ENCODE measurements at places on chromosomes 11 and 22.

GRCh38 chr11:8503910-8504364, 90.1 kb downstream of the STK33 start:
- no peak for DNase-seq

DNA sequence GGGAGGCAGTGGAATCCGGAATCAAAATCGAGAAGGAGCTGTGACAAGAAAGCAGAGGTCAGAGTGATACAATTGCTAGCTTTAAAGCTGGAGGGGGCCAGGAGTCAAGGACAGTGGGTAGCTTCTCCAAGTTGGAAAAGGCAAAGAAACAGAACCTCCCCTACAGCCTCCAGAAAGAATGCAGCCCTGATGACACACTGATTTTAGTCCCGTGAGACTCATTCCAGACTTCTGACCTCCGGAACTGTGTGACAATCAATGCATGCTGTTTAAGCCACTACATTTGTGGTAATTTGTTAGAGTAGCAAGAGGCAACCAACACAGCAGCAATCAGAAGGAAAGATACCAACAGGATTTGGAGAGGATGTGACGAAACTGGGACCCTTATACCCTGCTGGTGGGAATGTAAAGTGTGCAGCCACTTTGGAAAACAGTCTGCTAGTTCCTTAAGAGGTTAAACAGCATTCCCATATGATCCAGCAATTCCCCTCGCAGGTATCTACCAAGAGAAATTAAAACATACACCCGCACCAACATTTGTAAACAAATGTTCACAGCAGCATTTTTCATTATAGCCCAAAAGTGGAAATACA, 66.7 kb downstream of the DSCAML1 start:
- no peak for DNase-seq

DNA sequence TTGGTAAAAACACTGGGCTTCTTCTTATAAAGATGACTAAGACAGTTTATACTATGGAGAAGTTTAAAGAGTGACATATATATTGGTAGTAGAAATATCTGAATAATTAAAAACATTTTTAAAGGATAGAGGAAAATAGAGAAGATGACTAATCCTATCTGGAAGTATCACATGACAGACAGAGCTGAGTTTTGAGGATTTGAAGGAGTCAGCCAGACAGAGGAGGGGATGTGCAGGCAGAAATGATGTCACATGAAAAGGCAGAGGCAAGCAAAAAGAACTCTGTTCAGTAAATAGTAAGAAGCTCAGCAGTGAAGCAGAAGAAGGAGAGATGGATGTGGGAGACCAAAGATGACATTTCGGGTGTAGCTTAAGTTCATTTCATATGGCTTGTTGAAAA, 1.6 kb downstream of the OR10A2 start:
- no peak for DNase-seq

GRCh38 chr22:42680648-42681047, 31.5 kb upstream of the CYB5R3 start:
- no peak for DNase-seq

GRCh38 chr22:18088825-18089568, 11.2 kb downstream of the PEX26 start:
- DNase-seq, result no peak

- DNase-seq, result no peak
Observed at GRCh38 chr22:32482708-32483107, 8.1 kb downstream of the FBXO7 start.

DNA sequence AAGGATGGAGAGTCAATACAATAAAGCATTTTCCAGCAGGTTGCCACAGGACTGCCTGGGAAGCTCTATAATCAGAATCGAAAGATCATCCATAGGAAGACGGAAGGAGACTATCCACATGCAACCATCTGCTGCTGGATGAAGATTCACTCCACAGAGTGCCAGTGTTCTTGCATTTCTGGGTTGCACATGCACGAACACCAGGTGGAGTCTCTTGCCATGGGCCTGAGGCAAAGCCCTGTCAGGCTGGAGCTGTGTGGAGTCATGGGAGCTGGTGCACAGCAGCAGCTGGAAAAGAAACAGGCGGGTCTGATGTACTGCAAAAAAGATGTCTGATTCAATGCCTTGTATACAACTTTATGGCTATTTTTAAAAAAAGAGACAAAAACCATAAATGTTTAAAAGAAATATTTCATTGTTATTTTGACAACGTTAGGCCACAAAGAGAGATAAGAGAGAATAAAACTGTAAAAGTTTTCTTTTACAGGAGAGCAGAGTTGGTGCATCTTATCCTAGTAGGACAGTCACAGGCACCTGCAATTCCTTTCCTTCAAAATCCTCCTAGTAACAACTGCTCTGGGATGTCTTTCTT, 12.9 kb upstream of the FAT3 start:
- DNase-seq, result no peak

DNA sequence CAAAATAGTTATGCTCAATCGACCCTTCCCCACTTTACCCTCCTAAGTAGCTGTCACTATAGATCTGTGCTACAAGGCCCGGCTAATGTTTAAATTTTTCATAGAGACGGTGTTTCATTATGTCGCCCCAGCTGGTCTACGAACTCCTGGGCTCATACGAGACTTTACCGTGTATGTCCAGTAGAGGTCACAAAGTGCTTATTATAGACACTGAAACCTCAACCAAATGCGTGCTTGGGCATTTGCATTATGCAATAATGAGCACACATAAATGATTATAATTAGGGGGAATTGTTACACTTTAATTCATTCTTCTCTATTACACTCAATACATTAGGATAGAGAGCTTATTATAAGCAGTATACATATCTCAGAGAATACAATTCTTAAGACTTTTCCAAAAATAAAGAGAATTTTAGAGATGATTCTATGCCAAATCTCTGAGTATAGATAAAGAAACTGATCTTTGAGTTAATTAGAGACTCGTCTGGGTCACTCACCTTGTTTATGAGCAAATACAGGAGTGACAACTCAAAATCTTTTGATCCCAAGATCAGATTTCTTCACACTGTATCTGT, 12.5 kb upstream of the MRPL16 start:
- DNase-seq, result no peak

GRCh38 chr11:83510530-83511460, 224.6 kb upstream of the CCDC90B start:
- no peak for DNase-seq

DNA sequence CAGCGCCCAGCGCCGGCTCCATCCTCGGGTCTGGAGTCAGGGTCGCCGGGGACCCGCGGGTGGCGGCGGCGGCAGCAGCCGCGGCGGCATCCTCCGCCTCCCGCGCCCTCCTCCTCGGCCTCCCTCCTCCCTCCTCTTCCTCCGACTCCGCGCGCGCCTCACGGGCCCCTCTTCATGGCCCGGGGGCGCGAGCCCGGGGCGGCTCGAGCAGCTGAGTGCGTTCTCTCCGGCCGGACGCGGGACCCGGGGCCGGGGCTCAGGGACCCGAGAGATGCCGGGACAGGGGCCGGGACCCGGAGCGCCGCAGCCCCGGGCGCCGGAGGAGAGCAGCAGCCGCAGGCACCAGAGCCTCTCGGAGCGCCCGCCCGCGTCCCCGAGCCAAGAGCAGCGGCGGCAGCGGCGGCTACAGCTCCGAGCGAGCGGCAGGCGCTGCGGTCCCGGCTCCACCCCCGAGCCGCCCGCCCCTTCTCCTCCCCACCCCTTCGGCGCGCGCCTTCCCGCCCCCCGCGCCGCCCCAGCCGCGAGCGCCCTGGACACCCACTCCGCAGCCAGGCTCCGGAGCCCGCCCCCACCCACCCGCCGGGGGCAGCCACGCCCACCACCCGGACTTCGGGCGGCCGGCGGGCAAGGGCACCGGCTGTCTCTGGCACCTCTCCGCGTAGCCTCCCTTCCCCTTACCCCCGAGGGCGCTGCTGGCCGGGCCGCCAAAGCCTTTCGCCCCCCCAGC, at the start of gene CHST1:
TSS of gene CHST1 (minus strand) at position 417 of the 727 bp plus-strand sequence. CDS start 14,699 bp downstream, outside the sequence.
- no peak for DNase-seq

- no peak for DNase-seq
Observed at GRCh38 chr11:15816260-15816871, 540.0 kb downstream of the SOX6 start.

GRCh38 chr11:124961972-124962609, 8.1 kb downstream of the CCDC15 start:
- no peak for DNase-seq

- no peak for DNase-seq
Observed at GRCh38 chr11:126607776-126608541, 252.5 kb downstream of the ST3GAL4 start.

DNA sequence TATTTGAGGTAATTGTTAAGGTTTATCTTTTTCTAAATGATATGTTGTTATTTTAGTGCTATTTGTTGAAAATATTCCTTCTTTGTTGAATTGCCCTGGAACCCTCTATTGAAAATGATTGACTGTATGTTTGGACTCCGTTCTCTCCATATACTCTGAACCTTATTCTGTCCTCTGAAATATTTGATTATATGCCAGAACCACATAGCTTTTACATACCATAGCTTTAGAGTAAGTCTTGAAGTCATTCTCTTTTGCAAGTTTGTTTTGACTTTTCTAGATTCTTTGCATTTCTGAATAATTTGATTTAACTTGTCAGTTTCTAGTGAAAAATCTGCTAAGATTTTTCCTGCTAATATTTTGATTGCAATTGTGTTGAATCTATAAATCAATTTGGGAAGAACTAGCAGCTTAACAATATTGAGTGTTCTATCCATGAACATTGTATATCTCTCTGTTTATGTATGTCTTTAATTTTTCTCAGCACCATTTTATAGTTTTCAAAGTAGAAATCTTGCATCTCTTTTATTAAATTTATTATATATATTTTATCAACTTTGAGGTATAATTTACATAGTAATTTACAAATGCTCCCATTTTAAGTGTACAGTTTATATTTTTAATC, 51.7 kb upstream of the PITPNB start:
- DNase-seq, result no peak

GRCh38 chr11:132332521-132332920, 962.1 kb downstream of the NTM start:
- no peak for DNase-seq

- no peak for DNase-seq
Observed at GRCh38 chr22:32144496-32145274, 14.4 kb downstream of the C22orf42 start.

GRCh38 chr22:50310031-50310722, 2.7 kb upstream of the PLXNB2 start:
- DNase-seq, result no peak

DNA sequence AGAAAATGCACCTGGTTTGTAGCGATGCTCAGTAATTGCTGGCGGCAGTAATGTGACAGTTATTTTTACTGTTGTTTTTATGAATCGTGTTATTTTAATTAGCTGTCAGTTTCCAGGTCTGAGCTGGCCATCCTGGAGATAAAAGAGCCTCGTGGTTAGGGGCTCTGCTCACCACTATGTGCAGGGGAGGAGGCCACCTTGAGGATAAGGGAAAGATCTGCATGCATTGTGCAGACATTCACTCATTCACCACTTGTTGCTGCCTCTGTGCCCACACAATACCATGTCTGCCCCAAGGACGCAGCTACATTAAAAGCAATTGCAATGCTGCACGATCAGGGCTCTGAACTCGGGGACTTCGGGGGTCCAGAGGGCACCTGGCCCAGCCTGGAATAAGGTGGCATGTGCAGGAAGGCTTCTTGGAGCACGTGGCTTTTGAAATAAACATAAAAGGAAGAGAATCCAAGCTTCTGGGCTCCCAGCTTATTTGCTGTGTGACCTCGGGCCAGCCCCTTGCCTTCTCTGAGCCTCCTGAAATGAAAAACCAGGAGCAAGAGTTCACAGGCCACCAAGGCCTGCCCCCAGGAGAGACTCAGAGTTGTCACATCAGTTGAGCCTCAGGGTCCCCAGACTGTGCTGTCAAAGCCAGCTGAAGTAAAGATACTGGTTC, 44.7 kb upstream of the SHISAL1 start:
- no peak for DNase-seq

DNA sequence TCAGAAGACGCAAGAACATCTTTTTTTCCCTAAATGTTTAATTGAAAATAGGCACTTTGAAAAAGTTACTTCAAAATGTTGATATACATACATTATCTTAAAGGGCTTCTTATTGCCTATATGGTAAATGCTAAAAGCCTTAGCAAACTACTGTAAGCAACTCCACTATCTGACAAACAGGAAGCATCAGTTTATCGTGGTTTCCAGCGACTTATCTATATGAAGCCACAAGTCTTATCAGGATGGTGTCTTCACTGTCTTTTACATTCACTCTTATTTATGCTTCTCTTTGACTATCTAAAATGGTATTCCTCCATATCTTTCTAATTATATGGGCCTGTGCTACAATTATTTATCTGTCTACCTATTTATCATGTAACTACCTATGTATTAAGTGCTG, 2091.9 kb downstream of the LRRC4C start:
- no peak for DNase-seq

DNA sequence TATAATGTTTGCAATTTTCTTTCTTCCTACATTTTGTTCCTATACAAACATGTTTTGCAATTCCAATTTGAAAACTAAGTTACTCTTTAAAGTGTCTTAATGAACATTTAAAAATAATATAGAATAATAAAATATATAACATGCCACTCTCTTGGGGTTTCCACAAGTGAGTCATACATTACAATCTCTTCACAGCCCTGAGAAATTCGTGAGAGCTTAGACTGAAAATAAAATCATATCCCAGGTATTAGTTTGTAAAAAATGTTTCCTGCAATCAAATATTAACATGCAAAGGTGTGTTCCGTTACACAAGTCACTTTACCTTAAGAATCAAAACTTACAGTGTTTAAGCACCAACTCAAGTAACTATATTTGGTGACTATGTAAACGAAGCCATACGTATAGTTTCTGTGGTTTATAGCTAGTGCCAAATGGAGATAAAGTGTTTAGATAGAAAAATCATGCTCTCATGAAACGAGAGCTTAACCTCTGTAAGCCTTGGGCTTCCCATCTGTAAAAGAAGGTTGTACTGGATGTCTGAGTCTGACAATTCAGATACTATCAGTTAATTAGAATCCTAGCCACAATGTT, 253.6 kb upstream of the ANO3 start:
- DNase-seq, result no peak

DNA sequence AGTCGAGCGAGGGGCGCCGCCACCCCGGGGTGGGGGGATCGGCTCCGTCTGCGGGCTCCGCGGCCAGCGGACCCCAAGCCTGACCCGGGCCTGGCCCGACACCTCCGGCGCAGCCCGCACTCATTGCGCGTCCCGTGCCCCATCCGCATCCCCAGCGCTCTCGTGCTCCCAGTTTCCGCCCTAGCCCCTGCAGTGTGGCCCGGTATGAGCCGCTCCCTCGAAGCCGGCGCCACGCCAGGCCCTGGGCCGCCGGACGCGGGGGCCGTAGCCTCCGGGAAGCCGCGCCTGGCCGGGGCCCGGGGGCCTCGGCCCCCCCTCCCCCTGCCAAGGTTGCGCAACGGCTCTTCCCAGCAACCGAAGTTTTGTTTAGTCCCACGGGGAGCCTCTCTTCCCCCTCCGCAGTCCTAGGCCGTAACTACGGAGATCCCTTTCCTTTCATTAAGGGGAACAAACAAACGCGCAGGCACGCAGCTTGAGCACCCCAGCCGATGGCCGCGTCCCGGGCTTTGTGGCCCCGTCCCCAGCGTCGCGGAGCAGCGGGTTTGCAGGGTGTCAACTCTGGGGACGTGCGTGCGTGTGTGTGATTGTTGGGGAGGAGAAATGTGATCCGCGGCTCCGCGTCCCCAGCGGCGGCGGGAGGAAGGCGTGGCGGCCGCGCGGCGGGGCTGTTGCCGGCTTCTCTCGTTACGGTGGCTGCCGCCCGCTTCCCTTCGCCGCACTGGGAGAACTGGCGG, 883 bp downstream of the HIPK3 start:
- DNase-seq, result peak; percentile 48
